Spinal cord (tissue), 10 donors: ENCODE measurements at places on chromosomes 7 and 10.

- DNase-seq: no peak
Measured at GRCh38 chr7:36937754-36938563, 213.7 kb upstream of the AOAH start.

GRCh38 chr7:2785071-2785500 lies 59.0 kb downstream of the GNA12 start:
- DNase-seq: no peak

- no peak for DNase-seq
Measured at GRCh38 chr10:7853226-7853842, 35.0 kb downstream of the TAF3 start.

GRCh38 chr7:127979728-127980126 lies 51.5 kb downstream of the LRRC4 start:
- no peak for DNase-seq

GRCh38 chr7:45872116-45873034 lies 507 bp downstream of the CCDC201 start:
- DNase-seq: no peak

DNA sequence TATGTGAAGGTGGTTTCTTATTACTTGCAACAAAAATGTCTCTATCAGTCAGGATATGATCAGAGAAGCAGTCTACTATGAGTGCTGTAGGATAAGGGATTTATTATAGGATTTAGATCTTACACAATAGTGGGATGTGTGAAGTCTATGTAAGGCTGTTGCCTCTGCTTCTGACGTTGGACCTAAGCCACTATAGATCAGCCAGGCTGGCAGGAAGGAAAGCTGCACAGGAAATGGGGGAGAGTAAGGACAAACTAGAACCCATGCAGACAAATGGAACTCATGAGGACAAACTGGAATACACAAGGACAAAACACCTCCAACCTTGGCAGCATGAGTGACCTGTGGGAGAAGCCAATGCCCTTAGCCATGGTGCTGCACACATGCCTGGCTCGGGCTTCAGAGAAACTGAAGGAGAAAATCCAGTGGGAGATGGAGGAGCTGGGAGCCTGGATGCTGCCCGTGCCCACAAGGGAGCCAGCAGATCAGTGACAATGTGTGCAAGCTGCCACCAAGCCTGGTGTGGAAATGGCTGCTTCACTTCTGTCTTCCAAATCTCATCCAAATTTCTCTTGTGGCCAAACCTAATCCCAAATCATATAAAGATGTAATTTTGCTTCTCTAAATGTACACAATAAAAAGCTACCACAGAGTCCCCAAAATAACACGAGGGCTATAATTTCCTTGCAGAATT lies 147.0 kb upstream of the PCGF5 start:
- no peak for DNase-seq
